Cortex of kidney (tissue), 1 donor: ENCODE measurements at places on chromosomes 2 and 18.

DNA sequence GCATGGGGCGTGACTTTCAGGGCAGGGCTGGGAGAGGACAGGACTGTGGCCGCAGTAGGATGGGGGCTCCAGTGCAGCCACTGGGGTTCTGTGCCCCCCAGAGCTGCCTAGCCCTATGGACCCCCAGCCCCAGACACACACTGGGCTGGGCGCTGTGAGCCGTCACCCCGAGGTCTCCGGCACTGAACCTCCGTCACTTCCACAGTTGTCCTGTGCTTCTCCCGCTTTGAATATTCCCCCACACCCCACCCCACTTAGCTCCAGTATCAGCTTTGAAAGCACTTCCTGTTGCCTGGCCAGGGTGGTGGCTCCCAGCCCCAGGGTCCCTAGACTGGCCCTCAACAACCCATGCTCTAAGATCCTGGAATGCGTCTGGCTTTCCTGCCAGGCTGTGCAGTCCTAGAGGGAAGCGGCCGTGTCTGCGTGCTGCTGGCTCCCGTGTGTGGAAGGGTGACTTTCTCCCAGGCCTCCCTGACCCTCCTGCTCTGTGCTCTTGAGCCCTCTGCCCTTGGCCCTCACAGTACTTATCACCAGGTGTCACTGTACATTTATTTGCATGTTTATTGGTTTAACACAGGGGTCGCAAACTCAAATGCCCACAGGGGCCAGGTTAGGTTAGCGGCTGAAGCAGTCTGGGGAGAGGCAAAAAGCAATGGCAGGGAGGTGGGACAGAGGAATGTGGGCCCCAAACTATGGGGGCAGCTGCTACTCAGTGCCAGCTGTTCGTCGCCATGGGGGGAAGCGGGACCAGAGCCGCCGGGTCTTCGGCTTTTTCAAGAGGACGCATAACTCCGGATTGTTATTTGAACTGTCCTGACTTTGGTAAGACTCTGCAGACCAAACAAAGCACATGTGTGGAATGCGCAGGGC is 9.9 kb downstream of the OBSL1 start:
- no peak for DNase-seq

DNA sequence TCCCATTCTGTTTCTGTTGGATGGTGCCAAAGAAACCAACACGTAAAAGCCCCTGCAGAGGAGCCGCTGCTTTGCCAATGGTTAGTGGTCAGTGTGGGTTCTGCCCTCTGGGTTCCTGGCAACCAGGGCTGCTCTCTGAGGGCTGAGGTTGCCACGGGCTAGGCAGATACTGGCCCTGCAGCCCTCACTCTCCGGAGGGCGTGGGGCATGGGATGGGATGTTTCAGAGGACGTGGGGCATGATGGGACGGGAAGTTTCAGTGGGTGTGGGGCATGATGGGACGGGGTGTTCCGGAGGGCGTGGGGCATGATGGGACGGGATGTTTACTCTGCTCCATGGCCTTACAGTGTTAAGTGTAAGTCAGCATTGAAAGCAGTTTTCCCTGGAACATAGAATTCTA is 34.2 kb downstream of the ADI1 start:
- DNase-seq = no peak

DNA sequence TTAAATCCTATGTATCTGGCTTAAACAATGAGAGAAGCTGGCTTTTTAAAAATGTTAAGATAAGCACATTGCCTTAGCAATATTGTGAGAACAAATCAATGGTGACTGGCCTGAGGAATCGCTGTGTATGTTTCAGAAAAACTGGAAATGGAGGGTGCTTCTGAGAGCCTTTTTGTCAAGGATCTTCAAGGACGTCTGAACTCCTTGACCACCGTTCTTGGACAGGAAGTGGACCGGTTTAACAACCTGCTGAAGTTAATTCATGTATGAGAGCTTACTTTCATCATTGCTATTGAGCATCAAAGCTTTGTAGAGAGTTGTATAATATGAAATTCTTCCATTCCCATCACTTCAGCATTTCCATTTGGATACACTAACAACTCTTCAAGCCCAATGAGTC is 72.6 kb downstream of the TRABD2A start:
- no peak for DNase-seq

- no peak for DNase-seq
These were observed 12.0 kb upstream of the BCL11A start for GRCh38 chr2:60565472-60565871.

GRCh38 chr2:23457990-23458682 is 73.2 kb downstream of the KLHL29 start:
- DNase-seq = no peak

- DNase-seq = no peak
These were observed 120.1 kb upstream of the REV1 start for GRCh38 chr2:99609851-99610381.

GRCh38 chr2:162787616-162788015 is 51.0 kb downstream of the KCNH7 start:
- no peak for DNase-seq

- no peak for DNase-seq
These were observed 130.8 kb downstream of the FOXI3 start for GRCh38 chr2:88321449-88322248.
